ENCODE measurements at places on chromosomes 1 and 21.

DNA sequence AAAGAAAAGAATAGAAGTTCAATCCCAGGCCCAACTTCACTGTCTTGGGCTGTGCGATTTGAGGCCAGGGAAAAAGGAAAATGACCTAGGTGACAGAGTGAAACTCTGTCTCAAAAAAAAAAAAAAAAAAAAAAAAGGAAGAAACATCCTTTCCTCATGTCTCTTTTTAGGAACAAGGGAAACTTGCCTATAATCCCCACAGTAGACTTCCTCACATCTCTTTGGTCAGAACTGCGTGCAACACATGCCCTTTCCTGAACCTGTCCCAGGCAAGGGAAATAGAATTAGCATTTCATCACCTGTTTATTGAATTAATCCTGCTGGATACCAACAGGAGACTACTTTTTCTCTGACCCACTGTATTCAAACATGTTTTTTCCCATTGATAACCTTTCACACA lies 2.3 kb downstream of the DCST1 start:
- DNase-seq: no peak

DNA sequence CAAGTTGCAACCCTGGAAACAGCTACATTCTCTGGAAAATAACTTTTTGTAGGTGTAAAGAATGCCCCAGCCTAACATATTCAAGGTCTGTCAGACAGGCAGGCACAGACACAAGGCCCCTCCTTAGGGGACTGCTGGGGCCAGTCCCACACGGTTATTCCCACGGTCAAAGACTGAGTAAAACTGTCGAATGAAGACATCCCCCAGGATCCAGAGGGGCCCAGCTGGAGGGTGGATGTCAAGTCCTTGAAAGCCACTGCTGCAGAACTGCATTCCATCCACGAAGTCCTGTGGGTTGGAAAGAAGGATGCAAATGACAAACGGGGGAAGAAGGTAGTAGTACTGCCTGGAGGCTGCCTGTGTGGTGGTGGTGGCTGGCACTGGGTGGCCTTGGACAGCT lies 6.9 kb upstream of the RAB7B start:
- no peak for DNase-seq

GRCh38 chr1:205064741-205065316 lies 19.4 kb downstream of the TMEM81 start:
- no peak for DNase-seq

- no peak for DNase-seq
These were observed 89.3 kb downstream of the SIM2 start for GRCh38 chr21:36788120-36788638.

- no peak for DNase-seq
These were observed 815 bp downstream of the STYXL2 start for GRCh38 chr1:167094690-167095089.

DNA sequence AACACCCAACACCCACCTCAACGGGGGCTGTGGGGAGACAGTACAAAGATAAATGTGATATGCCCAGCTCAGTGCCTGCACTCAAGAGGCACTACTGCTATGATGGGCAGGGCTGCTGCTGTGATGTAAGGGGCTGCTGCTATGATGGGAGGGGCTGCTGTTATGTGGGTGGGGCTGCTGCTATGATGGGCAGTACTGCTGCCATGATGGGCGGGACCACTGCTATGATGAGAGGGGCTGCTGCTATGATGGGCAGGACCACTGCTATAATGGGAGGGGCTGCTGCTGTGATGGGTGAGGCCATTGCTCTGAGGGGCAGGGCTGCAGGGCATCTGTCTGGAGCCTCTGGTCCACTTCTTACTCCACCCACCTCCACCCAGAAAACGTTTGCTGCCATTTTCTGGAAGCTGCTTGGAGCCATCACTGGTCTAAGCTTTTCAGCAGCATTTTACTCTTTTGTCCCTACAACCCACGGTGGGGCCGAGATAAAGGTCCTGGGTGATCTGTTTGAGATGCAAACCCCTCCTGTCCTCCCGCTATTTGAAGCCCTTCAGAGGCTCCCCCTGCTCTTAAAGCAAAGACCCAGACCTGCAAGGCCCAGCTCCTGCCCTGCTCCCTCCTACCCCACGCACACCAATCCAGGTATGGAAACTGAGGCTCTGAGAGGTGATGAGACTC lies 656.9 kb downstream of the PTPRU start:
- peak; percentile 56 for DNase-seq

GRCh38 chr1:24294228-24294672 lies 24.9 kb upstream of the GRHL3 start:
- no peak for DNase-seq

DNA sequence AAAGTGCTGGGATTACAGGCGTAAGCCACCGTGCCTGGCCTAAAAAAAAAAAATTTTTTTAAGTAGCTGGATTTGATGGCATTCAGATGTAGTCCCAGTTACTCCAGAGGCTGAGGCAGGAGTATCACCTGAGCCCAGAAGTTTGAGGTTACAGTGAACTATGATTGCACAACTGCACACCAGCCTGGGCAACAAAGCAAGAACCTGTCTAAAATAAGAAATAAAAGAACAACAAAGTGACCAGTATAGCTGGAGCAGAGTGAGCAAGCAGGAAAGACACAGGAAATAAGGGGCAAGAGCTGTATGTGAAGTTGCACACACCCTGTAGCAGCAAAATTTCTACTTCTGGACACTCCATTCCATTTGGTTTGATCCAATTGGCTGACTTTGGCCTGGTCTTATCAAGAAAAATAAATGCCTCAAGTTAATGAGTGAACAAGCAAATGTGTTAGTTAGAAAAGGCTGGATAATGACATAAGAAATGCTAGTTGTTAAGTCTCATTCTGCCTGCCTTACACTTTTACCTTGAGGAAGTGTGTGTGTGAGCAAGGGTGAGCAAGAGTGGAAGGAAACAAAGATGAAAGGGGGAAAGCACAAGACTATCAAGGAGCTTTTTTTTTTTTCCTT lies 7.9 kb downstream of the ATP5IF1 start:
- DNase-seq: no peak

GRCh38 chr1:10438677-10439163 lies 8.5 kb downstream of the CENPS start:
- DNase-seq: peak; percentile 14

- DNase-seq: no peak
These were observed 886.7 kb upstream of the TMPRSS15 start for GRCh38 chr21:19290328-19290727.

DNA sequence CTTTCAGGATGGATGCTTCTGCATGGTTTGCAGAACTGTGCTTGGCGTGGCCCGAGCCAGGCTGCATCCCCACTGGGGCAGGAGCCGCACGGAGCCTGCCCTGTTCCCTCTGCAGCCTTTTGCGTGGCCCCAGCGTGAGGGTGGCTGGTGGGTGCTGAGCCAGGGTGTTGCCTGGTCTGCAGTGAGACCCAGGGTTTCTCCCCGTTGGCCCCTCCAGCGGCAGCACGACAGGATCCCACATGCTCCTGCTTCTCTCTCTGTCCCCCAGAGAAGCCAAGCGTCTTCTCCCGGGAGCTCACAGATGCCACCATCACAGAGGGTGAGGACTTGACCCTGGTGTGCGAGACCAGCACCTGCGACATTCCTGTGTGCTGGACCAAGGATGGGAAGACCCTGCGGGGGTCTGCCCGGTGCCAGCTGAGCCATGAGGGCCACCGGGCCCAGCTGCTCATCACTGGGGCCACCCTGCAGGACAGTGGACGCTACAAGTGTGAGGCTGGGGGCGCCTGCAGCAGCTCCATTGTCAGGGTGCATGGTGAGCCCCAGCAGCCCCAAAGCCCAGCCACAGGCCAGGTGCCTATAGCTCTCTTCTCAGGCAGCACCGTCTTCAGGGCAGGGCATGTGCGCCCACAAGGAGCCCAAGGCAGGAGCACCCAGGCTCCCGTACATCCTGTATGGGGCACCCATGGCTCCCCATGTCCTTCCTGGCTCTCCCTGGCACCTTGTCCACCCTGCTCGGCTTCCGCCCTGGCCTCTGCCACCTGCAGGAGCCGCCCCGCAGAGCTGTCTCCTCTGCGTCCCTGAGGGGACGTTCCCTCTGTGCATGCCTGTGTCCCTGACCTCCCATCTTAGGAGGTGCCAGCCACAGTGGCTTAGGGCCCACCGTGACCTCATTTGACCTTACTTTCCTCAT lies 78.9 kb downstream of the OBSCN start:
- DNase-seq: no peak

DNA sequence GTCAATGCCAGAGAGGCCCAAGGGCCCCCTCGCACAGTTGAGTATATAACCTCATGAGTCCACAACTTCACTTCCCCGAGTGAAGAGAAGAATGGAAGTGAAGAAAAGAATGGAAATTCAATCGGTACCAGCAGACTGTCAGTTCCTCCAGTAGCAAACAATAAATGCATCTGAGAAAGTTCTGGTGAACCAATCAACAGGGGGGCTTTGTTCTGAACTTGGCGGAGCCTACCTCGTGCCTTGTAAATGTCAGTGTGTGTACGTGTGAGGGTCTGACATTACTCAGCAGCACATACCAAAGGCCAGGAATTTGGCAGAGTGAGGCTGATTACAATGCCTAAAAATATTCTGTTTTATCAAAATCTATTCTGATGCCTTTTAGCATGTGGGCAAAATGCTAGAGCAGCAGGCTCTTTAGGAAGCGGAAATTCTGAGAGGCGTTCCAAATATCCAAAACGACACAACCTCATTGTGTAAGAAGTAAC lies 238.5 kb downstream of the LTN1 start:
- no peak for DNase-seq

- no peak for DNase-seq
These were observed 74.2 kb upstream of the PGD start for GRCh38 chr1:10324627-10325026.

GRCh38 chr1:1068517-1069055 lies 5.5 kb downstream of the RNF223 start:
- DNase-seq: peak; percentile 58

- no peak for DNase-seq
These were observed 367.6 kb upstream of the ZRANB2 start for GRCh38 chr1:71448444-71448843.

- no peak for DNase-seq
These were observed 145.5 kb upstream of the POGK start for GRCh38 chr1:166693673-166694297.

- DNase-seq: peak; percentile 93
These were observed 5.4 kb downstream of the MIER1 start for GRCh38 chr1:66929999-66930822.

- no peak for DNase-seq
These were observed 182.1 kb downstream of the KCNK2 start for GRCh38 chr1:215264649-215265048.

DNA sequence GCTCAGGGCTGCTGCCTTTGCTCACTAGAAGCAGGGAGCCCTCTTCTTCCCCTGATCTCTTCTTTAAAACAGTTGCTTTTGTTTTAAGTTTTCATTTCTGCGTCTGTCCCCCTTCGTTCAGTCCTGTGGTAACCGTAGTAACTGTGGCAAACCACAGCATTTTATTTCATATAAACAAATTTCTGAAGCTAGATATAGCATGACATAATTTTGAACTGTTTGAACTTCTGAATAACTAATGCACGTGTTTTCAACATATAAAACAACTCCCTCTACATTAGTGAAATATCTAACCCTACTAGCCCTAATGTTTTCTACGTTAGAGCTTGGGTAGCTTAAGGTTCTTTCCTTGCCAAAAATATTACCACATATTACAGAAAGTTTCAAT lies 104.6 kb downstream of the DISP1 start:
- no peak for DNase-seq

- no peak for DNase-seq
These were observed 957.0 kb downstream of the AMY1C start for GRCh38 chr1:104706631-104707147.
